ENCODE measurements at places on chromosomes 2 and 18. TPM values are rescaled to one million over a fixed set of nuclear protein-coding genes. Genes with fewer than 3 reads are reported as not detected.

The POTEE gene
- polyA plus RNA-seq: not detected

The NEURL3 gene
- 0.22 TPM for polyA plus RNA-seq

DNA sequence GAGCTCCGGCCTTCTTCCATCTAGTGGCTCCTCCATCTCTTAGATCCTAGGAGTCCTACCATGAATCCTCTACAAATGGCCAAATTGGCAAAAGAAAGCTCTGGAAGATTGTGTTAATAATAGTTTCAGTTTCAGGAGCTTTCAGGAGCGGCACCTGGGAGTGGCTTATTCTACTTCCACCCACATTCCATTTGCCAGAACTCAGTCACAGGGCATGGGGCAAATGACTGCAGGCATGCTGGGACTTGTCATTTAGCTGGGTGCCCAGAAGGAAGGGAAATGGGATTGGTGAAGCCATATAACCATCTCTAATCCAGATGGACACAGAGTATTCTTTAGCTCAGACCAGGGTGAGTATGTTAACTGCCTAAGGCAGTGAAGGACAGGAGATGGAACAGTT, 3.6 kb upstream of the LRATD1 start:
- DNase-seq: no peak

DNA sequence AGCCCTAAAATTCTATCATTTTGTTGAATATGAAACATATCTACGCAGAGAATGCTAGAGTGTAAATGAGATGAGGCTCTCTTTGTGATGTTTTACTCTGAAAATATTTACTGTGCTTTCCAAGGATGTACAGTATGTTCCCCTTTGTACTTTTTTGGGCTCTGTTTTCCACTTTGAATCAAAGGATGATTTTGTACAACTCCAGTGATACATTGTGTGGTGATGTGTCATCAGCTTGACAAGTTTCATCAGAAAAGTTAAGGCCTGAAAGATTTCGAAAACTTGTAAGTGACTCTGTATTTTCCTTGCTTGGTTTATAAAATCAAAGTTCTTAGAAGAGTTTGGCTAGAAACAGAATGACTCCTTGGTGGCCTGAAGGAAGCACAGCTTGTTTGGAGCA, 206.3 kb downstream of the LTBP1 start:
- DNase-seq: no peak

DNA sequence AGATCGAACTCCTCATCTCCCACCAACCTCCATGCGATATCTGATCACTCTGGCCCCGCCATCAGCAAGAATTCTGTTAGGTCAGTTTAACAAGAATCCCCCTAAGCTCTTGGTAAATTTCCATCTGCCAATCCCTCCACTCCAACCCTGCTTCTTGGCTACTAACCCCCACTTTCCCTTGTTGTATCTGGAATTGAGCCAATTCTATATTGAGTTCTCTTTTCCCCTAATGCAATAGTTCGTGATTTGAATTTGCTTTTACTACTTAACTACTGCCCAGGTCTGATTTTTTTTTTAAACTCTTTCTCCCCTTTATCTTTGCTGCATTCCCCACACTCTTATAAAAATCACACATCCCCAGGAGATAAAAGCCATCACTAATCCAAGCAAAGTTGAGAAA, 159.3 kb upstream of the STK17B start:
- DNase-seq: no peak
